ENCODE measurements at places on chromosomes 16 and 17.

- no peak for DNase-seq
Measured at GRCh38 chr16:79287424-79287917, 313.1 kb downstream of the MAF start.

- no peak for DNase-seq
Measured at GRCh38 chr17:82830249-82830661, 9.6 kb downstream of the ZNF750 start.

- DNase-seq, result no peak
Measured at GRCh38 chr16:54462151-54462651, 175.6 kb upstream of the IRX3 start.

GRCh38 chr16:75566758-75567255, 628 bp downstream of the GABARAPL2 start:
- DNase-seq, result no peak

DNA sequence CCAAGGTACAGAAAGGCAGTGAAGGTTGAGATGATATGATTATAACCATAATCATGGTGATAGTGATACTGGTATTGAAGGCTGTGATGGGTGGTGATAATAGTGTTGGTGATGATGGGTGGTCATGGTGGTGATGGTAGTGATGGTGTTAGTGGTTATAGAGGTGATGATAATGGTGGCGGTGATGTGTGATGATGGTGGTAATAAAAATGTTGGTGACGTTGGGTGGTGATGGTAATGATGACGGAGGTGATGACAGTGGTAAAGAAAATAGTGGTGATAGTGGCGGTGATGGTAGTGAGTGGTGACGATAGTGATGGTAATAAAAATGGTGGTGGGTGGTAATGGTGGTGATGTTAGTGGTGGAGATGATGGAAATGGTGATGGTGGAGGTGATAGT, 65.1 kb upstream of the KDM8 start:
- DNase-seq, result no peak

DNA sequence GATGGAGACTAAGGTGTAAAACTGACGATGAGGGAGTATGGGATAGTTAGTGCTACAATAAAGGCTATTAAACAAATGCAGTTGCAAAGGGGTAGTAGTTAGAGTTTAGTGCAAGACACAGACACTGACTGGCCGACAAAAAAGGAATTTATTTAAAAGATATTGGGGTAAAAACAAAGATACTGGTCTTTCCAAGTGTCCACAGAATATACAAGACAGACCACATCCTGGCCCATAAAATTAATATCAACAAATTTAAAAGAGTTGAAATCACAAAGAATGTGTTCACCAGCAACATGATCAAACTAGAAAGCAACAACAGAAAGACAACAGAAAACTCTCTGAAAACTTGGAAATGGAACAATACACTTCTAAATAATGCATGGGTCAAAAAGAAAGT, 54.7 kb downstream of the CFDP1 start:
- DNase-seq, result no peak

DNA sequence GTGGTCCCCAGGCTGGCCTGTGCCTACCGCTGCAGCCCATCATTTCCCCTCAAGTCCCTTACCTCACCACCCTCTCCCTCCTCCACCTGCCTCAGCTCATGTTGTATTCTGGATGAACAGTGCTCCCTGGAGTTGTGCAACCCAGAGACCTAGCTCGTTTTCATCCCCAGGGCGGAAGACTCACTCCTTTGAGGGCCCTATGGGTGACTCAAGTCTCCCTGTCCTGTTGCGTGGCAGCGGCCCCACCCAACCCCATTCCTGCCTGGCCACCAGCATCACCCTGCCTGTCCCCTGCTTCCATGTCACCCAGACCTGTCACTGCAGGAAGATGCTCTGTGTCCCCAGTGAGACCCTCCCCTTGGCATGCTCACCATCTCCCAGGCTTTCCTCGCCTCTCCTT, 3.3 kb downstream of the ALOX12B start:
- no peak for DNase-seq

- DNase-seq, result no peak
Measured at GRCh38 chr16:55480228-55480655, 1.2 kb downstream of the MMP2 start.

DNA sequence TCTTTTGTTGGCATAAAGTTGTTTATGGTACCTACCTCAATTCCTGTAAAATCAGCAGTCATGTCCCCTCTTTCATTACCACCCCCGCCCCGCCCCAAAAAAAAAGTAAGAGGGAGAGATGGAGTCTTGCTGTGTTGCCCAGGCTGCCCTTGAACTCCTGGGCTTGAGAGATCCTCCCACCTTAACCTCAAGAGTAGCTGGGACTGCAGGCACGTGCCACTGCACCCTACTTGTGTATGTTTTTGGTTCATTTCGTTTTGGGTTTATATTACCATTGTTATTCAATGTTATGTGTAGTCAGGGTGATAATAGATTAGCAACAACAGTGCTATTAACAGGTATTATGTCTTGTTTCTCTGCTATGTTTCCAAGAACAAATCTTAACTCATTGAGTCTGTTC, 15.9 kb downstream of the TNRC6C start:
- no peak for DNase-seq

- peak; percentile 94 for DNase-seq
Measured at GRCh38 chr17:7204828-7205461, 14.7 kb downstream of the DLG4 start.

- no peak for DNase-seq
Measured at GRCh38 chr16:81752225-81752875, 26.7 kb upstream of the PLCG2 start.

DNA sequence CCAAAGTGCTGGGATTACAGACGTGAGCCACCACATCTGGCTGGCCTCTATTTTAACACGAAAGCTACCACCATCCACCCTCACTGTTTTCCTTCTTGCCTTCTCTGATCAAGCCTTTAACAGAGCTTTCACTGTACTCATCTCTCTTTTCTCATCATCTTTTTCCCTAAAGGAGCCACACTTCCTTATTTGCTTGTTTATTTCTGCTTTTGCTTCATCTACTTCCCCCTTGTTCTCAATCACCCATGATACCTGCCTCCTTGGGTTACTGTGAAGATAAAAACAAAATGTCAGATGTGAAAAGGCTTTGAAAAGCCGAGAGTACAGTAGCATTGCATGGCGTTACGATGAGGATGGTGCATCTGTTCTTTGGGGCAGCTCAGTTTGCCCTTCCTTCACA, 79.9 kb downstream of the ZNF18 start:
- DNase-seq, result no peak

DNA sequence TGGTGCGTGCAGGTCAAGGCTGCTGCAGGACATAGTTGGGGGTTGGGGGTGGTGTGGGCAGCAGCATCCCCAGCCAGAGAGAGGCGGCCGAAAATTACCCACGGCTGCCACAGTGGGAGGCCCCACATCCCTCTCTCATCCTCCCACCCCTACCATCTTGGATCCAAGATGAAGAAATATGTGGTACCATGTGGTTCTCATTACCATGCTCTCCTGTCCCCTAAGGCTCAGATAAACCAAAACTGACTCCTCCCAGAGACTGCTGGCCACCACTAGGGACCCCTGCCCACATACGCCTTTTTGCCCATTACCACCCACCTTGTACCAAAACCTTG, 120.4 kb downstream of the HIC1 start:
- no peak for DNase-seq

- DNase-seq, result no peak
Measured at GRCh38 chr16:76121636-76122035, 155.6 kb upstream of the CNTNAP4 start.

DNA sequence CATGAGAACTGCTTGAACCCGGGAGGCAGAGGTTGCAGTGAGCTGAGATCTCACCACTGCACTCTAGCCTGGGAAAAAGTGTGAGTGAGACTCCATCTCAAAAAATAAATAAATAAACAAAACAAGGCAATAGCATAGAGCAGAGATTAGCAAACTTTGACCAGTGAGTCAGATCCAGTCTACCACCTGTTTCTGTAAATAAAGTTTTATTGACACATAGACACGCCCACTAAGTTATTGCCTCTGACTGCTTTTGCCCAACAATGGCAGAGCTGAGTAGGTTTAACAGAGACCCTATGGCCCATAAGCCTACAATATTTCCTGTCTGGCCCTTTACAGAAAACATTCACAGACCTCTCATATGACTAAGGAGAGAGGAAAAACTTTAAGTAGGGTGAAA, 44.3 kb downstream of the XYLT1 start:
- no peak for DNase-seq

- no peak for DNase-seq
Measured at GRCh38 chr16:51864575-51864974, 682.4 kb downstream of the TOX3 start.

- DNase-seq, result peak; percentile 32
Measured at GRCh38 chr16:86044241-86044671, 145.3 kb downstream of the IRF8 start.

DNA sequence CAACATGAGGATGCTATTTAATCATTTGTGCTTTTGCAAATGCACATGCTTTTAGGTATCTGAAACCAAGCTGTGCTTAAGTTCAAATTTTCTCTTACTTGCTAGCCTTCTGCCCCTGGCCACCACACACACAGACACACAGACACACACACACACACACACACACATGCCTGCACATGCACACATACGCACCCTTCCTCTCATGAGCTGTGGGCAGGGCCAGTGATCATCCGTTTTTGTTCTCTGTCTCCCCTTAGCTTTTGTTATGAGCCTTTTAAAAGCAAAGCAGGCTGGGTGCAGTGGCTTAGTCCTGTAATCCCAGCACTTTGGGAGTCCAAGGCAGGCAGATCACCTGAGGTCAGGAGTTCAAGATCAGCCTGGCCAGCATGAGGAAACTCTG, 34.2 kb downstream of the CD300LF start:
- DNase-seq, result no peak

DNA sequence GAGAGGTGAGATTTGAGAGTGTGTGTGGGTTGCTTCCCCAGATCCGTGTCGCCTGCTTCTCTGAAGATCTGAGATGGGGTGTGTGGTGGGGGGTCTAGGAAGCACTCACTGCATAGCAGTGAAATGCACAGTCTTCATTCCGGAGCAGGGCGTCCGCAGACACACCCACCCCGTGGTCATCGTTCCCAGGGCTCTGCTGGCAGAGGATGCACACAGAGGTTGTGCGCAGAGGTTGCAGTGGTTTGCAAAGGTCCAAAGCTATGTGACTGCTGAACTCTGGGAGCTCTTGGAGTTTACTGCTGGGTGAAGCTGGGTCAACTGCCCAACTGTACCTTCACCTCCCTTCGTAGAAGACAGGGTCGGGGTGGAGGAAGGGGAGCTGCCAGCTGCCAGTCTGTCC, 135.3 kb downstream of the SNX29 start:
- DNase-seq, result no peak

GRCh38 chr17:48569674-48570324, 8.4 kb downstream of the HOXB4 start:
- no peak for DNase-seq

GRCh38 chr16:10578474-10579316, 1.7 kb downstream of the EMP2 start:
- DNase-seq, result no peak

- no peak for DNase-seq
Measured at GRCh38 chr16:27954191-27954590, 109.3 kb downstream of the GSG1L start.

DNA sequence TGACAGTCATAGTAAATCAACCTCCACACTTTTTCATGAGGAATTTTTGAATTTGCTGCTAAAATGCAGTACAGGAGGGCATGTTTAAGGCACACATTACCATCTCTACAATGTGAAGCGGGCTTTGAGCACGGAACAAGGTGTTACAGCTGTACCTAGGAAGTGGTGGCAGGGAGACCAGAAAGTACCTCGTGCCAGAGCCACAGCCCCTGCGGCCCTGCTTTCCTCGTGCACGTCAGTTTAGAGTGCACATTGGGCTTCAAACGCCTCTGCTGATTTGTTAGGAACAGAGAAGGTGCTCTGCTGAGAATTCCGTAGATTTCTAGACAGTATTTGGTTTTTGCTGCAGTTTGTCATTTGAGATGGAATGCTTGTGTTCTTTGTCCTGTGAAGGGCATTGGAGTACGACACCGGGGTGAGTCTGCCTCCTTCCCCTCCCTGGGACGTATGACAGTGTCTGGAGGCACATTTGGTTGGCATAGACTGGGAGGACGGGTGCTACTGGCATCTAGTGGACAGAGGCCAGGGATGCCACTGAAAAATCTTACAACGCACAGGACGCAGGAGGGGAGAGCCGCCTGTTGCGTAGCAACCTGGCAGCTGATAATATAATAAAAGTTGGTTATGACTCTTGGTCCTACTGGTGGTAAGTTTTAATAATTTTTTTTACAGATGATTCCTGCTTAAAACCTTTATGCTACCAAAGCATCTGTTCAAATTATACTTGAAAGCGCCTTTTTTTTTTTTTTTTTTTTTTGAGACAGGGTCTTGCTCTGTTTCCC, 9.1 kb downstream of the FOXK2 start:
- no peak for DNase-seq

DNA sequence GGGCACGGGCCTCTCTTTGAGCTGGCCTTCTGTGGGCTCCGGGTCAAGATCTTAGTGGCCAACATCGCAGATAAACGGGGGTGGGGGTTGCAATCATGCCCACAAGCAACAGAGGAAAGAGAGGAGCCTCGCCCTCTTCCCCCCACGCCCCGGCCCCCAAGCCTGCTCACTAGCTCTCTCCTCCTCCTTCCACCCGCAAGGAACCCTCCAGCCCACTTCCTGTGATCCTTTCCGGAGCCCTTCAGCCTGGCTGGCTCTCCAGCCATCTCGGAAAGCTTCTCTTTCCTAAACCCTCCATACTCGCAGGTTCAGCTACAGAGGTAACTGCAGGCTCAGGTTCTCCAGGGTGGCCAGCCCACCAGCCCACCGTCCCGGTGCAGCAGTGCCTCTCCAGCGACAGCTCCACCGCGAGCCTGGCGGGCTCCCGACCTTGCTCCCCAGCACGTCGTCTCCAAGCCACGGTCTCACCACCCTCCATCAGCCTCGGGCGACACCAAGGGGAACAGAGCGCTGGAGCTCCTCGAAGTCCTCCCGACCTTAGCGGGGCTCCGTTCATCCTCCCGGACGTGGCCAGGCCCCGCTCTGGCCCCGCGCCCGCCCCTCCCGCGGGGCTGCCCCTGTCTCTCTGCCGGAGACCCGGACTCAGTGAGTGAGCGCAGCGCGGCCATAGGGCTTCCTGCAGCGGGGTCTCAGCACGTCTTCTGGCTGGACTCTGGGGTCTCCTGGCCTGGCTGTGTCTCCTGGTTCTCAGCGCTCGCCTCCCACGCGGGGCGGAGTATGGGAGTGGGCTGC, 12.9 kb upstream of the ODF4 start:
- DNase-seq, result no peak

DNA sequence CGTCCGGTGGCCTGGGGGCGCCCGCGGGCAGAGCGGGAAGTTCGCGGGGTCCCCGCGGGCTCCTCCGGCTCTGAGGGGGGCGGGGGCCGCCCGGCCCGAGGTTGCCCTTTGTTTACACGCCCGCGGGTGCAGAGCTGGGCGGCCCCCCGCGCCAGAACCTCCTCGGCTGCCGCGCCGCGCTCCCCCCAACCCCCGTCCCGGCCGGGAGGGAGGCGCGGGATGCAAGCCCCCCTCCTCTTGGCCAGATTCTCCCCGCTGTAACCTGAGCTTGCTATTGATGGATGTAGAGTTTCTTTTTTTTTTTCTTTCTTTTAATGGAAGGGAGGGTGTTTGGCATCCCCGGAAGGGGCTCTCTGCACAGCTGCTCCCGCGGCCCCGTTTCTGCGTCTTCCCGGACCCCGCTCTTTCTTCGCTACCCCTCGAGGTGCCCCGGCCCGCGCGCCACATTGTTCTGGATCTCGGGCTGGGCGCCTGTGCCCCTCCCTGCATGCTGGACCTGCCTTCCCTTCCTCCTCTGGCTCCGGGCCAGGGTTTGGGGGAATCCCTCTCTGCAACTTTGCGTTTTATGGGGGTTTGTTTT, 646 bp downstream of the CBX2 start:
- DNase-seq, result no peak

GRCh38 chr16:11681556-11681955, 13.3 kb downstream of the SNN start:
- DNase-seq, result no peak

- no peak for DNase-seq
Measured at GRCh38 chr17:48055531-48056245, 7.5 kb downstream of the NFE2L1 start.
